ENCODE measurements at places on chromosomes 1 and 21.

DNA sequence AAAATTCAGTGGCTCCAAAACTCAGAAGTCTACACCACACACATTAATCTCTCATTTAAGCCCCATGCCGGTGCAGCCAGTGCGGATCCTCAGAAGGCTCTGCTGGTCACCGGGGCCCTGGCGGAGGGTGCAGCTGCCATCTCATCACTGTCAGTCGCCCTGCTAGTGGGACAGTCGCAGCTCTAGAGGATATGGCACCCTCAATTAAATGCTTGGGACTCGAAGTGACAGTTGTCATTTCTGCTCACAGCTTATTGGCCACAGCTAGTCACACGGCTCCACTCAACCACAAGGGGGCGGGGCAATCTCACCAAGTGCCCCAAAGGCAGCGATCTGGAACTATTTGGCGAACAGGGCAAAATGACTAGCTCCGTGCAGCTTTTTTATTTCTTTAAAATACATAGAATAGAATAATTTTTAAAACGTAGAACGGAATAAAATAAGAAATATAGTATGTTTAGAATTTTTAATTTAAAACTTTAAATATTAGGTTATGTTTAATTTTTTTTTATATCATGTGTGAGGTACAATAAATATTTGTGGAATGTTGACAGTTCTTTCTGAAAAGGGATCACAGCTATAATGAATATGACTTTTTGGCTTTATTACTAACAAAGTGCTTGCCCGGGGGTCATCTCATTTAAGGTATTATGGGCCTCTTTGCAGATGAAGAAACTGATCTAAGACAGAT lies 8.0 kb upstream of the MAN1C1 start:
- peak; percentile 83 for DNase-seq

DNA sequence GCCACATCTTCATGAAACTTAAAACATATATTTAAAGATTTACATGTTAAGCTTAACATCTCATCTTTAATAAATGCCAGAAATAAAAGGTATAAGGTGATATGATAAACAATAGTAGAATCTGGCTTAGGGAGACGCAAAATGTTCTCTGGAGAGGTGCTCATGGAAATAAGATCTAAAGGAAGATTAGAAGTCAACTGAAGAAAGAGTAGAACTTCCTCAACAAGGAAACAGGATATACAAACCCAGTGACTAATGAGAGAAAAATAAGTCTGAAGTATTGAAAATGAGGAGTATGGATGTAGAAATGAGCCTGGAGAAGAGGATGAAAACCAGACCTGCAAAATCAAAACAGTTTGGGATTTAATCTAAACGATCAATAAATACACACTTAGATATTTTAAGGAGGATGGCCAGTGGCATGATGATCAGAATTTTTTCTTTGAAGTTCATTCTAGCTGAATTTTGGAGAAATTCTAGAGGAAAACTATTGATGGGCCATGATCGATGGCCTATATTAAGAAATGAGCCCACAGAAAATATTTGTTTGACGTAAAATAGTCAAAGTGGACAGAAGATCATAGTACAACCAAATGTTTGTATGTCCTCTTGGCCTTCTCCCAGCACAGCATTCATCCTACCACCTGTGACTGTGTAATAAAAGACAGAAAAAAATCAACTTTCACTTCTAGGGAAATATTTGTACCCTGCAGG lies 387.9 kb upstream of the PTBP2 start:
- no peak for DNase-seq

- no peak for DNase-seq
These were observed 55.1 kb upstream of the ADARB1 start for GRCh38 chr21:45019076-45019886.

DNA sequence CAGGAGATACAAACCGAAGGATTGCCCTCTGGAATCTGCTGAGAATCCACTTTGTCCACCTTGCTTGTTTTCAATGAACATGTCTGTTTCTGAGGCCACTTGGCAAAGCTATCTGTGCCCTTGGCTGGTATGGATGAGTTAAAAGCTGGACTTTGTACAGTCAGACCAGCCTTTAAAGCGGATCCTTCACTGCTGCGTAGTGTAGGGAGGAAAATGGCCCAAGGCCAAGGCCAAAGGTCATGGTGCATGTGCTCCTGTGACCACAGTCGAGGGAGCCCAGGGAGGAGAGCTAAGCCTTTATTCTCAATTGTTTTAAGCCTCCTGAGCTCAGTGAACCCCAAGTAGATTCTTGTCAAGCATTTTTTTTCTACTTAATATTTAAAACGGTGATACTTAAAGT lies 37.0 kb downstream of the KCNJ15 start:
- no peak for DNase-seq

- DNase-seq = no peak
These were observed 35.9 kb upstream of the XPR1 start for GRCh38 chr1:180595966-180596365.

- no peak for DNase-seq
These were observed 5.4 kb downstream of the CC2D1B start for GRCh38 chr1:52360595-52360968.

DNA sequence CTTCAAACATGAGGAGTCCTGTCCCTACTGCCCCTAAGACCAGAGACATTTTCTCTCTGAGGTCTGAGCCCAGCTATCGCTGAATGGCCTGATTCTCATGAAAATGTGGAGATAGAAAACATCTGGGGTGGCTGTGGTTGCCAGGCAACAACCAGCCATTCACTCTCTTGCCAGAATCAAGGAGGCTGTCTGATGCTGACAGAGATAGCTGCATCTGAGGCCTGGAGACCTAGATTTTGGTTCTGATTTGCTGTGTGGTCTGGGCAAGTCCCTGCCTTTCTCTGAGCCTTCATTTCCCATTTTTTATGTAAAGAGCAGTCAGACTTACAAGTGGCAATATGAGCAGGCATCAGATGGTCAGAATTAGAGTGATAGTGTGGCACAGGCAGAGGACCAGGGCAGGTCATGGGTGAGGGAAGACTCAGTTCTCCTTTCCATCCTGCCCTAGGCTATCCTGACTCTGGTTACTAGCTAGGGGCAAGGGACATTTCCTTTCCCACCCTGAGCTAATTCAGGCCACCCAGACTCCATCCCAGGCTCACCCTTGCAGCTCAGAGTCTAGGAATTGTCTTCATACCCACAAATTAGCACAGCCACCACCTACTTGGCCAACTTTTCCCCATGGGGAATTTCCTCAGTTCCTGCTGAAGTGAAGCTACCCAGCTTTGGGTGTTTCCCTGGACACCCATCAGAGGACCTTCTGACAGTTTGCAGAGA lies 20.0 kb upstream of the RNF19B start:
- no peak for DNase-seq

- DNase-seq = no peak
These were observed 91.5 kb downstream of the IER5 start for GRCh38 chr1:181179987-181180365.

DNA sequence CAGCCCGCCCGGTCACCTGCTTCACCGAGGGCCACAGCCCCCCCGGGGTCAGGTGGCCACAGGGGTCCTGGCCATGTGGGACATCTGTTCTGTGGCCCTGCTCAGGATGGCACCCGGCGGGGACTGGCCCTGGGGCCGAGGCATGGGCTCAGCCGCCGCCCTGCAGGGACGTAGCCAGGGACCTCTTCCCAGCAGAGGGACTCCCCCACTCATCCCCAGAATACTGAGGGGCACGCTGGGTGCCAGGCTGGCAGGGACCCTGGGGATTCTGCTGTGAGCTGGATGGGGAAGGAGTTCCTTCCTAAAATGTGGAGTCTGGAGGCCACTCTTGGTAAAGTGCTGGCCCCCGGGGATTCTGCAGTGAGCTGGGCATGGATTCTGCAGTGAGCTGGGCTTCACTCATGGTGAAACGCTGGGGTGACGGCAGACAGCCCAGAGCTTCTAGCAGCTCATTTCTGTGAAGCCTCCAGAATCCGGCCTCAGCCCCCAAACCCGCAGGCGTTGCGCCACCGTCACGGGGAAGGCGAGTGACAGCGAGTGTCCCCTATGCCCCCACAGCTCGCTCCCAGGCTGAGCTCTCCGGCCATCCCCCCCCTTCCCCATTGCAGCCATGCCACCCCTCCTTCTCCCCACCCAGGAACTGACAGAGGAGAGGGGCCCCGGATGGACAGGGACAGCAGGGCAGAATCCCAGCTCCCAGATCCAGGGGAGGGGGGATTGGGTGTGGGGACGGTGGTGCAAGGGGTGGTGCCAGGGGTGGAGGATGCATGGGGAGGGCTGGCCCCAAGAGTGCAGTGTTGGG lies 1.4 kb downstream of the ITGB2 start:
- DNase-seq = no peak

DNA sequence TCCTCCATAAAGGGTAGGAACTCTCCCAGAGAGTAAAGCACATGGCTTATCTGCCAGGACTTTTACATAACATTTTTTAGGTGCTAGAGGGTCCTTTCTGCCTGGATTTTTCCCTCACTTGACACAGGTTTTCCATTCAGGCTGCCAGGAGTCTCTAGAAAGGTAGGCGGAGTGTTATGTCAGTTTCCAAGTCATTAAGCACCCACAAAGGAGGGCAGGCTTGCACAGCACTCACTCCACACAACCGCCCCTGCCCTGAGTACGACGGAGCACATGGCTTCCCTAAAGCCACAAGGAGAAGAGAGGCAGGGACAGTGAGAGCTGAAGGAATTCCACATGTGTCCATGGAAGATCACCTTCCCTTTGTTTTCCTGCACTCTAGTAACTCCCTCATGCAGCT lies 55.7 kb downstream of the CAPZB start:
- DNase-seq = no peak
